ENCODE measurements at places on chromosomes 1 and 21. TPM values are rescaled to one million over a fixed set of nuclear protein-coding genes. Genes with fewer than 3 reads are reported as not detected.

GRCh38 chr21:42640486-42640885 is 12.9 kb upstream of the PDE9A start:
- no peak for DNase-seq

DNA sequence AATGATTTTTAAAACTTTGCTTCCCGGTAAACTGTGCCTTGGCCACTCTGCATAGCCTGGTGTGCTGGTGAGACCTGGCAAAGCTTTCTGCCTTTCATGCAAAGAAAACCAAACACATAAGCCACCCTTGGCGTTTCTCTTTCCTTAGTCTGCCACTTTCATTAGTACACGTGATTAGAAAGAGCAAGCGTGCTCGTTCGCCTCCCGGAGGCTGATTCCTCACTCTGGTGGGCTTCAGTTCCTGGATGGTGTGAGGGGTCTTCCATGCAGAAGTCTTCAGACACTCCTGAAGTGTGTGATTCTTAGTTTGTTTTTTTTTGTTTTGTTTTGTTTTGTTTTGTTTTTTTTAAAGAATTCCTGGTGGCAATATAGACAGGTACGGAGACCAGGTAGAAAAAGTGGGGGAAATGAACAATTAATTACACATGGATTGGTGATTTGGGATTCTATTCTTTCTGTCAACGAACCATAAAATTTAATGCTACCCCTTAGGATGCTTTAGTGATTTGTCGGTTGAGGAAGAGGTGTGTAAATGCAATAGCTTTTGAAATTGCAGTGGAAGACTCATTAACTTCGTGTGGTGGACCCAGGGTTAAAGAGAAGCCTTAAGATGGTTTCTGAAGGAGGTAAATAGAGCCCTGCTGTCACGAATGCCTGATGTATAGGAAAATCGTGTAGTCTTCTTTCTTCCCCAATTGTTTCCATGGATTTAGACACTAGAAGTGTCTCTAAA is 2.1 kb downstream of the GALNT2 start:
- DNase-seq = no peak

DNA sequence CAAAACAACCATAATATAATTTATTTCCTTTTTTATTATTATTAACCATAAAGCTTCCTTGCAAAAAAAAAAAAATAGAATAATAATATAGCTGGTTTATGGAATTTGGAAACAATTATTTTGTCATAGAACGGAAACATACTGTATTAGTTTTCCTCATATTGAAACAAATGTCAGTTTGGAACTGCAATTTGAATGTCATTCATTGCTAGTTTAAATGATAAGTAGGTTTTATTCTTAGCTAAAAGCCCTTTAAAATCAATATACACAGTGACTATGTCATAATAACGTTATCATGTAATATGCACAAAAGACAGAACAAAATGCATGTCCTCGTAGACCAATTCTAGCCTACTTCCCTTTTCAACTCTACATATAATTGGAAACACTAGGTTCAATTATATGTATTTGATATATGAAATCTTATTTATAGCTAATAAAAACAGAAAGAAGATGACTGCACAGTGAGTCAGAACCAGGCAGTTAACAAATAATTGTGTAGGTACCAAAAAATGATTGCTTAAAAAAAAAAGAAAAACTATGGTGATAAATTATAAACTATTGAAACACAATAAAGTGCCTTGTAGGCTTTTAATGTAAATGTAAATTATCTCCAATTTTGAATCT is 85.2 kb upstream of the EXO1 start:
- DNase-seq = no peak

The GUCA2B gene
- not detected for polyA plus RNA-seq

DNA sequence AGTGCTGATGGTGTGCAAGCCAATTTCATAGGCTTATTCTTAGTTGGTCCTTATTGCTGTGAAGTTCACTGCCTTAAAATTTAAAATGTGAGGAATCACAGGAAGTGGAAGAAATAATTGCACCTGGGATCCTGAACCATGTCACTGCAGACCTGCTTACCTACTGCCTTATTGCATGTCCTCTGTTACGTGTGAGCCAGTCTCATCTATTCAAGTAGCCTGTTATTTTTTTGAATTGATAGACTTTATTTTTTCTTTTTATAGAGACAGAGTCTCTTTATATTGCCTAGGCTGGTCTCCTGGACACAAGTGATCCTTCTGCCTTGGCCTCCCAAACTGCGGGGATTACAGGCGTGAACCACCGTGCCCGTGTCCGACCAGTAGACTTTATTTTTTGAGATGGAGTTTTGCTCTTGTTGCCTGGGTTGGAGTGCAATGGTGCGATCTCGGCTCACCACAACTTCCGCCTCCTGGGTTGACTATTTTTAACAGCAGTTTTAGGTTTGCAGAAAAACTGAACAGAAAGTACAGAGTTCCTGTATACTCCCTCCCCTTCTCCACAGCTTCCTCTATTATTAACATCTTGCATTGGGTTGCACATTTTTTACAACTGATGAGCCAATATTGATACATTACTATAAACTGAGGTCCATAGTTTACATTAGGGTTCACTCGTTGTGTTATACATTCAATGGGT is 14.0 kb upstream of the DISC1 start:
- DNase-seq = no peak

DNA sequence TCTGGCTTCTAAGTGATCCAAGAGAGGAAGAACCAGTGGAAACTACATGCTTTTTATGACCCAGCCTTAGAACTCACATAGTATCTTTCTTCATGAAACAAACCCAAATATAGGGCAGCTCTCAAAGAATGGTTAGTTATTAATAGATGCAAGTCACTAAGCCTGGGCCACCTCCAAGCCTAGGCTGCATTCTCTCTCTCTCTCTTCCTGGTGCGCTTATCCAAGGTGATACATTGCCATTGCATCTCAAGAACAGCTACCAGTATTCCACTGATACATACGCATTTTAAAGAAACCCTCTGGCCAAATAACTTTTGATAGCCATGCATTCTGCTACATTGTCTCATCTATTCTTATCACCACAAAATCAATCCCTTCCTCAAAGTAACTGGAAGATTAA is 455.6 kb upstream of the ADGRL2 start:
- no peak for DNase-seq

- no peak for DNase-seq
These were observed 8.4 kb downstream of the SOX13 start for GRCh38 chr1:204081164-204081790.

GRCh38 chr1:61604261-61604660 is 120.7 kb downstream of the TM2D1 start:
- DNase-seq = no peak

- DNase-seq = no peak
These were observed 11.0 kb upstream of the FCGR2A start for GRCh38 chr1:161494091-161494735.

DNA sequence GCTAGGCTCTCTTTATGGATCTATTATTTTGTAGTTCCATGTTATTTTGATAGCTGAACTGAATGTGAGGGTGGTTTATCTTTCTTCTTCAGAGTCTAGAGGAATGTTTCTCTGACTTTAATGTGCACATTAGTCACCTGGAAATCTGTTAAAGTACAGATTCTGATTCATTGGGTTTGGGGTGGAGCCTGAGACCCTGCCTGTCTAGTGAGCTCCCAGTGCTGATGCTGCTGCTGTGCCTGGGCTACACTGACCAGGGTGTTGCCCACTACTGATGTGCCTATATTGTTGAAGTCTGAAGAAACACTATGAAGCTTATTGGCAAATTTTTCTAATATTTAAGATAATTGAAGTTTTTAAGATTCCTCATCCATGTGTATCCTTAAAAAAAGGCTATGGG is 35.9 kb downstream of the CD46 start:
- no peak for DNase-seq

The SLC6A17 gene
- polyA plus RNA-seq = 0.25 TPM

DNA sequence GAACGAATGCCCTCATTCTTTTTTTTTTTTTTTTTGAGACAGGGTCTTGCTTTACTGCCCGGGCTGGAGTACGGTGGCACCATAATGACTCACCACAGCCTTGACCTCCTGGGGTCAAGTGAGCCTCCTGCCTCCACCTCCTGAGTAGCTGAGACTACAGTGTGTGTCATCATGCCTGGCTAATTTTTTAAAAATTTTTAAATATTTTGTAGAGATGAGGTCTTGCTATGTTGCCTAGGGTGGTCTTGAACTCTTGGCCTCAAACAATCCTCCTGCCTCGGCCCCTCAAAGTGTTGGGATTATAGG is 69.4 kb downstream of the ALG14 start:
- DNase-seq = no peak

DNA sequence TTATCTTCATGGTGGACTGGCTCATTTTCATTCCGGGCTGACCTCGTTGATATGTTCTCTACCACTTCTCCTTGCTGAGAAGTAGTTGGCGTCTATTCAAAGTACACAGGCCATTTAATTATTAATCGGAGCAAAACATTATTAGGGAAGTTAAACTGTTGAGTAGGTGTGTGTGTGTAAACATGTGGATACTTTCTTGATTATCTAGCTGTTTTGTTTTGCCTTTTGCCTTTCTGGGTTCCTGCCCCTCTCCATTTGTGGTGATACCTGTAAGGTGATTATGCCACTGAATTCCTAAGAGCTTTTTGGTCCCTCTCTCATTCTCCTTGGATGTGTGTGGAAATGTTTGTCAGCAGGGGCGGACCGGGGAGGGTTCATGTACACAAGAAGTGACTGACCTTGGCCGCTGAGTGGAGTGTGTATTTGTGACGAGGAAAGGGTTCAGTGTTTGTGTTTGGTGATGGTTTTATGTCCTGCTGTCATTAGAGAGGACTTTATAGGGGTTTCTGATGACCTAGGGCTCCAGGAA is 56.6 kb upstream of the PPP2R5A start:
- no peak for DNase-seq

- no peak for DNase-seq
These were observed 123.9 kb downstream of the ST6GALNAC3 start for GRCh38 chr1:76198452-76198851.

GRCh38 chr1:180598333-180598974 is 33.4 kb upstream of the XPR1 start:
- DNase-seq = no peak

DNA sequence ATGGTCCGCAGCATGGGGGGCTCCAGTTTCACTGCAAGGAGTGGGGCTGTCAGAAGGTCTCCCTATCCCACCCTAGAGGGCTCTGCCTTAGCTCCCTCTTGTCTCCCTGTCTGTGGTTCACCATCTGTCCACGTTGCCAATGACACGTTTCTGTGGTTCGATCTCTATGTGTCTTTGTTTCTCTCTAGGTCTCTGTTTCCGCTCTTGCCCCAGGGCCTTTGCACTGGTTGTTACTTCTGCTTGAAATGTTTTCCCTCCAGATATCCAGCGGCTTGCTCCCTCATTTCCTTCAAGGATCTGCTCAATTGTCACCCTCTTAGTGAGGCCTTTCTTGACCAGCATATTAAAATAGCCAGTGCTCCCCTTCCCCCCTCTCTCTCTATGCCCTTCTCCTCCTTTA is 8.5 kb upstream of the MRPS15 start:
- DNase-seq = no peak

The ZFYVE9 gene
- 19.8 TPM for polyA plus RNA-seq

DNA sequence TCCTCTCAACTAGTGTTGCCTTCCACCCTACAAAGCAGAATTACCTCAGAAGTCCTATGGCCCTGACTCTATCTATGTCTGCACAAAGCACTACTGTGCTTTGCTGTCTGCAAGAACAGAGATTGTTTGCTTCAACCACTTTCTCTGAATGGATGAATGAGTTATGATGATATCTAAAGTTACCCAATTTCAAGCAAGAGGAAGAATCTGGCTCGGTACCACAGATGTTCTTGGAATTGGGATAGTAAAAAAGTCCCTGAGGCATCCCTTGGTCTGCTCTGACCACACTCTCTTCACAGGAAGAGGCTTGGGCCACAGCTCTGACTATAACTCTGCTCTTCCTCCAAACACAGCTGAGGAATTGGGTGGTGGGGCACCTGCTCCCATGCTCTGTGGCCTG is 31.2 kb downstream of the MTARC1 start:
- DNase-seq = no peak

- DNase-seq = no peak
These were observed 11.7 kb downstream of the ATF3 start for GRCh38 chr1:212620293-212620692.

The AXDND1 gene
- polyA plus RNA-seq = not detected

- DNase-seq = no peak
These were observed 187.4 kb downstream of the SLC35F3 start for GRCh38 chr1:234091876-234092275.

GRCh38 chr1:200072636-200073285 is 45.3 kb downstream of the NR5A2 start:
- DNase-seq = no peak

- no peak for DNase-seq
These were observed 115.4 kb upstream of the SERTAD4 start for GRCh38 chr1:210117198-210117597.

GRCh38 chr1:208615371-208615770 is 371.2 kb upstream of the PLXNA2 start:
- DNase-seq = no peak

Measured in forelimb muscle (tissue), 1 donor.